ENCODE measurements at places on chromosomes 16 and 17.

GRCh38 chr17:76304226-76305134 lies 3.6 kb downstream of the QRICH2 start:
- DNase-seq, result no peak

GRCh38 chr16:69223882-69224281 lies 36.9 kb downstream of the SNTB2 start:
- DNase-seq, result no peak

DNA sequence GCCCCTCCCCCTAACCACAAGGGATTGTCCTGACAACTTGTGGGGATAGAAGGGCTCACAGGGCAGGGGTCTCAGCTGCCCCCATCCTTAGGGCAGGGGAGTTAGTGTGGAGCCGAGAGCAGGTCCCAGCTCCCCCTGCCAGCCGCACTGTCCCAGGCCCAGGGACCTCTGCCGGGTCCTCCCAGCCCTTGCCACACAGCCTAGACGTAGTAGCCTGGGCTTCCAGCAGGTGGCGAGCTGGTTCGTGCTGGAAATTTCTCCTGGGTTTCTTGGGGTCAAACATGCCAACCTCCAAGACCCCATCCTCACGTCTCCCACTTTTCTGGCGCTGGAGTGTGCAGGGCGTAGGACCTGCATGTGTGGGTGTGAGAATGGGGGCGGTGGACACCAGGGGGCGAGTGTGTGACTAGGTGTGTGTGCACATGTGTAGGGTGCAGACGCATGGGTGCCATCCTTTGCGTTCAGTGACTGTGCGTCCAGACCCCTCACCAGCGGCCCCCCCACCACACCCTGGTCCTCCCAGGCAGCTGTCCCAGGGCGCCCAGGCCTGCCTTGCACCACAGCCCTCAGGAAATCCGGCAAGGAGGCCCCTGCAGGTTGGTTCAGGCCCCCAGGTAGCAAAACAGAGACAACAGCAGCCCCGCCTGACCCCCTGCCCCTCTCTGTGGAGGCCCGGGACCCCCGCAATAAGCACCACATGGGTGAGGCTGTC lies 29.5 kb downstream of the SBK1 start:
- peak; percentile 66 for DNase-seq

- no peak for DNase-seq
Observed at GRCh38 chr17:67700037-67700724, 17.6 kb upstream of the NOL11 start.

DNA sequence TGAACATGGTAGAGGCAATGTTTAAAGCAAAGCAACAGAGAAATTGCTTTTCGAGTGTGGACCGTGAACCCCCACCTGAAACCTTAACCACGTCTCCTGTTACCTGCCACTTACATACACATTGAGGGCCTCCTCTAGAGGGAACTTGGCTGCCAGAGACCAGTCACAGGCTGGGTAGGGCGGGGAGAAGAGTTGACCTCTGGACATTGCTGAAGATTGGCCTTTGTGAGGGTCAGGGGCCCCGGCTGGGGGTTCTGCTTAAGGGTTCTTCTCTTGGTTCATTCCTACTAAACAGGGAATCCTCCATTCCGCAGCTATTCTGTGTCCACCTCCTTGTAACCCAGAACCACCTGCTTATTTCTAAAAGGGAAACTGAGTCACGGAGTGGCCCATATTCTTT lies 53.8 kb downstream of the IRX6 start:
- no peak for DNase-seq

DNA sequence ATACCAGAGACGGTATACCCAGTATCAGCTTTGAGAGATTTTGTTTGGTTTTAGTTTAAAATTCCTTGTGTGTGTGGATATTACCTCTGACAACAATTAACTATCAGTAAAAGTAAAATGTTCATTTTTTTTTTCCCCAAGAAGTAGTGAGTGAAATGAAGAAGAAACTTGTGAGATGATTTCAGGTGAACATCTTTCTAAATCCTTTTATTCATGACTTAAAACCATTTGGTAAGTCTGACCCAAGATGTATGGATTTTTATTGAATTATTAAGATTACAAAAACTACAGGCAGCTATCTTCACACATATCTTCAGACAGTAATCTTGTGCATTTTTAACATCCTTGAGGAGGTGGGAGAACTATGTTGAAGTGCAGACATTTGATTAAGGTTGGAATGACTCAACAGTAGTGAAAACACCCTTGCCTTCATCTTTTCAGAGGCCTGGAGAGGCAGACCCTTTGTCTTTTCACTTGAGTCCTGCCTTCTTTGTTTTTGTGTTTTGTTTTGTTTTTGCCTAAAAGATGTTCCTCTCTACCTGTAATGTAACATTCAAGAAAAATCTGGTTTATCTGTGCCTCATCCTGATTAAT lies 240.3 kb upstream of the TBX2 start:
- DNase-seq, result no peak

All from hematopoietic multipotent progenitor cell treated with erythropoietin and hydrocortisone succinate and interleukin-3 and kit ligand, for 6 days (in vitro differentiated cells).